Progenitor cell of endocrine pancreas (in vitro differentiated cells): ENCODE measurements at places on chromosomes 5 and 9.

GRCh38 chr9:98778711-98779530, 17.4 kb downstream of the ANKS6 start:
- DNase-seq: no peak

GRCh38 chr5:180670586-180671359, 21.4 kb upstream of the FLT4 start:
- DNase-seq: no peak

- no peak for DNase-seq
These were observed 28.7 kb upstream of the PALM2AKAP2 start for GRCh38 chr9:109751253-109751652.

- no peak for DNase-seq
These were observed 125.5 kb upstream of the NFIL3 start for GRCh38 chr9:91549177-91549576.

DNA sequence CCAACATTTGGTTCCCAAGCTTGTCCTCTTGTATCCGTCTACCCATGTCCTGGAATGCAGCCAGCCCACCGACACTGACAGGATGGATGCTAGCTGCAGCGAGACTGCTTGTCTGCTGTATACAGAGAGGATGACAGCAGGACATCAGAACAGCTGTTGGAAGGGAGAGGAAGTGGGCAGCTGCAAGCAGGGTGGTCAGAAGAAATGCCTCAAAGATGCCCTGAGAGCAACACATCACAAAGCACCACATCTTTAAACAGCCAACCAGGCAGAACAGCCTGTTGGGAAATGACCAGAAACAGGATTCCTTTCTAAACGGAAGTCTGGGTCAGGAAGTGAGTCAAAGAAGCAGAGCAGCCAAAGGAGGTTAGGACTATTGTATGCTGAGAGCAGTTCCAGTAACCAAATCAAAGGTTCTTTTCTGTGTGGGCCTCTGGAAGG, 219.1 kb downstream of the NDUFS4 start:
- DNase-seq: no peak

DNA sequence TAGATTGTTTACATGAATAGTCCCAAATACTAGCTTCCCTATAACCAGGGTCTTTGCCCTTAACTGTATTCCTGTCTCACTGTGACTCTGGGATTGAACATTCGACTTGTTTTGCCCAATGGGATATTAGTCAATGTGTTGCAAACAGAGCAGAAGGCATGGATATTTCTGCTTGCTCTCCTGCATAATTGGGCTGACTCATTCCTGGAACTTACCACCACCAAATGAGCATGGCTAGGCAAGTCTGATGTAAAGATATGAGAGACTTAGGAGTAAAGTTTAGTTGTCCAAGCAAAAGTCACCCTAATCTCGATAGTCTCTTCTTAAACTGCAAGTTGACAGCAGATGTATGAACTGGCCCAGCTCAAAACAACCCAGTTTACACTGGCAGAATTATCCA, 273.5 kb upstream of the CCNG1 start:
- no peak for DNase-seq

GRCh38 chr5:63233361-63233760, 654.7 kb downstream of the LRRC70 start:
- DNase-seq: no peak

DNA sequence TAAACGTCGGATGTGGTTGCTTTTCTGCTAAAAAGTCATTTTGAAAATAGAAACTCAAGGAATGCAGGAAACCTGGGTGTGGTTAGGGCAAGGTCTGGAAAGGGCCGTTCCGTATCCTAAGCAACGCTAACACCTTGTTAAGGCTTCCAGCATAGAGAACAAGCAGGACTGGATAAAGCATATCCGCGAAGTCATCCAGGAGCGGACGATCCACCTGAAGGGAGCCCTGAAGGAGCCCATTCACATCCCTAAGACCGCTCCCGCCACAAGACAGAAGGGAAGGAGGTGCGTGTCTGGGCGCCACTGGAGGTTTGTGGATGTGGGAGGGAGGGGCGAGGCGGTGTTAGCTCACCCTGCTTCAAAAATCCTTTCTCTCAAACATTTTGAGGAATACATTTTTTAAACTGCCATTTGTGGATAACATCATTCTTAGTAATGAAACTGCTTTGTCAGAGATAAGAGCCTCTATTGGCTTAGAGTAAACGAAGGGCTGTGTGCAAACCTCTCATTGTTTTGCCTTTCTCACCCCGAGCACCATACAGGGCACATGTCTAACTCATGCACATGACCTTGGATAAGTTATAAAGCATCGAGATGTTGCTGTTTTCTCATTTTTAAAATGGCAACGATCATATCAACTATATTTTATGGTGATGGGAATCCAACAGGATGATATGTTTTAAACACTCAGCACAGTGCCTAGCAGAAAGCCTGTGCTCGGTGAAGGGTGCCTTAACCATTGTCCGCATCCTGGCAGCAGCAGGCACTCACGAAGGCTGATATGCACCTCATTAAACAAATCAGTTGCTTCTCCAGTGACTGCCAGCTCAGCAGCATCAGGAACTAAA, 175.7 kb upstream of the OTULINL start:
- DNase-seq: no peak

DNA sequence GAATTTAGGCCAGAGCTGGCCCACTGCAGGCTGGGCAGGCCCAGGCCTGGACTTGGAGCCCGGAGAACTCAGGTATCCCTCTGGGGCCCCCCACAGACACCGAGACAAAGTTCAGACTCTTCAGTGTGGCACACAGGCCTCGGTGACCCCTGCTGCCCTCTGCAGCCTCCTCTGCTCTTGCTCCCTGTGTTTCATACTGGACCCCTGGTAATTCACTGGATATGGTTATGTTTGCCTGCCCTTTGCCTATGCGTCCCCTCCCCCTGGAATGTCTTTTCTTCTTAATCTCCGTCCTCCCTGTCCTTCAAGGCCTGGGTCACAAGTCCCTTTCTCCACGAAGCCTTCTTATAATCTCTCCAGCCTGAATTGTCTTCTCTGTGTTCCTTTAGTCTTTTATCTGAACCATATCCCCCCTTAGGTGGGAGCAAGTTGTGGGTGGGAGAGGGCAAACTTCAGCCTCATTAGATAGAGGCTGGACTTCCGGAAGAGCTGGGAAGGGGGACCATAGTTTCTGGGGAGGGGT, 30.1 kb downstream of the GSN start:
- no peak for DNase-seq

DNA sequence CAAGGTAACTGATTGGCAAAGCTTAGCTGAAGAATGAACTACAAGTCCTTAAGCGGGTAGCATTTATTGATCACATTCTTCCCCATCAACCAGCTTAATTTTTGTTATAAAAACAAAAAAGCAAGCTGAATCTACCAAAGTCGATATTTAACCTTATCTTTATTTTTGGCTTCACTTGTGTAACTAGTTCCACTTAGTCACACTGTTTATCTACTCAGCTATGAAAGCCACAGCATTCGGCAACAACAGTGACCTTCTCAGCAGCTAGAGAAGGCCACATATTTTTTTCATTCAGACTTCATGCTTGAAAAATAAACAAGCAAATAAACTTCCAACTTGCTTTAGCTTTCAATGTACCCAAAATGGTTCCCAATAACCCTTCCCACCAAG, 69.4 kb downstream of the KLHL3 start:
- DNase-seq: no peak

DNA sequence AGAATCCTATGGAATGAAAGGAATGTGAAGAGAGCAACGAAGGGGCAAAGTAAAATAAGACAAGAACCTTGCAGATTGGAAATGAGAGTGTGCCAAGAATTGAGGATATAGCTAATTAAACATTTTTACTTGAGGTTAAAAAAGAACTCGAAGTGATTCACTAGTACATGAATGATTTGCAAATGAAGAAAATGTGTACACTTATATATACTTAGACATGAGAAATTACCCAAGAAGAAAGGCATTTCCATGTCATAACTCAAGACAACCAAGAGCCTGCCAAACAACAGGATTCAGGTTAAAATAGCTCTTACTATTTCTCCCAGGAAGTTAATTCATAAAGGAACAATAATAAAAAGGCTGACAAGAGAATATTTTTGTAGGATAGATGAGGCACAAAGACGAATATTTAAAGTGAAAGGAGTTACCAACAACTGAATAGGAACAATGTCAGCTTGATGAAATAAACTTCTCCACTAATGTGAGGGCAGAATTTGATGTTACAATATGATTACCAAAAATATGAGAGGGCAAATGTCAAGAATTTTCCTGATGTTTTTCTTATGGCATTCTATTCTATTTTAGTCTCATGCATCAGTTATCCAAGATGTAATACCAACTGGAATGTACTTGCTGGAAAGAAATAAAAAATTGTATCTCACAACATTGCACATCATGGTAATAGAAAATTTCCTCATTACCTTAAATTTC, 18.9 kb upstream of the NPR3 start:
- DNase-seq: no peak

GRCh38 chr5:174425964-174426290, 298.5 kb upstream of the MSX2 start:
- DNase-seq: no peak

DNA sequence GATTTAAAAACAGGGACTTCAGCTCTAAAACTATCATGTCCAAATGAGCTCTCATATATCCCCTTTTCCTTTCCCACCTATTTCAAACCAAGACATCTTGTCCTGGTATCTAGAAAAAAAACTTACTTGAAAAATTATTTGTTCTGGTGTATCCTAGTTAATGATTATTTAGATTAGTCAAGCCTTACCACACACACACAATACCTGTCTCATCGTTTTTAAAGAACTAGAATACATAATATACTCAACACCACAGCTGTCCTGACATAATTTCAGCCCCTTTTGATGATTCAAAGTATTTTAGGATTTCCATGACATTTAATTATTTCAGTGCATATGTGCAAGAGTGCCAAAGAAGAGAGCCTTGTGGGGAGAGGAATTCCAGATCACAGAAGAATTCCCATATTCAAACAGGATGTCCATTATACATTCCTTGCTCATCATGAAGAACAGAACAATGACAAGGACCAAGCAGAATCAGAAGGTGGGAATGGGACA, 233.7 kb downstream of the SMARCA2 start:
- no peak for DNase-seq
